ENCODE measurements at places on chromosomes 6 and 20. TPM values are rescaled to one million over a fixed set of nuclear protein-coding genes. Genes with fewer than 3 reads are reported as not detected.

The TRERF1 gene
- 3.3 TPM for total RNA-seq

The LRRN4 gene
- total RNA-seq = 0.15 TPM

The PBOV1 gene
- total RNA-seq = not detected

The PRSS35 gene
- total RNA-seq = not detected

The ZNF831 gene
- total RNA-seq = not detected

The FERMT1 gene
- 5.7 TPM for total RNA-seq

The KHDC1L gene
- not detected for total RNA-seq

The HRH3 gene
- not detected for total RNA-seq

The MRAP2 gene
- total RNA-seq = 0.92 TPM

The HINT3 gene
- 26.6 TPM for total RNA-seq

The GPR31 gene
- total RNA-seq = not detected
